ENCODE measurements at places on chromosomes 4 and X.
A peak's percentile ranks its signal among the peaks of the same experiment; 100 is the strongest.

DNA sequence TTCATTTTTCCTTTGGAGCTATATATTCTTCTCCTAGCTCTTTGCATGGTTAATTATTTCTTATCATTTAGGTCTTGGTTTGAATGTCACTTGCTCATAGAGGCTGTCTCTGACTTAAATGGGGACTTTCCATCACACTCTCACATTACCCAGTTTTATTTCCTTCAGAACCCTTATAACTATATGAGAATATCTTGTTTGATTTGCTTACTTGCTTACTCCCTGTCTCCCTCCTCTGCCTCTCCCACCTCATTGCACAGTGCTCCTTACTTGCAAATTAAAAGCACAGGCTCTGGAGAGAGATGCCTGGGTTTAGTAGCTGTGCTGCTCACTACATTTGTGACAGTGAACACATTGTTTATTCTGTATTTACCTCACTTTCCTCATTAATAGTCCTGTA lies 174.6 kb downstream of the SOWAHB start:
- DNase-seq, result no peak

DNA sequence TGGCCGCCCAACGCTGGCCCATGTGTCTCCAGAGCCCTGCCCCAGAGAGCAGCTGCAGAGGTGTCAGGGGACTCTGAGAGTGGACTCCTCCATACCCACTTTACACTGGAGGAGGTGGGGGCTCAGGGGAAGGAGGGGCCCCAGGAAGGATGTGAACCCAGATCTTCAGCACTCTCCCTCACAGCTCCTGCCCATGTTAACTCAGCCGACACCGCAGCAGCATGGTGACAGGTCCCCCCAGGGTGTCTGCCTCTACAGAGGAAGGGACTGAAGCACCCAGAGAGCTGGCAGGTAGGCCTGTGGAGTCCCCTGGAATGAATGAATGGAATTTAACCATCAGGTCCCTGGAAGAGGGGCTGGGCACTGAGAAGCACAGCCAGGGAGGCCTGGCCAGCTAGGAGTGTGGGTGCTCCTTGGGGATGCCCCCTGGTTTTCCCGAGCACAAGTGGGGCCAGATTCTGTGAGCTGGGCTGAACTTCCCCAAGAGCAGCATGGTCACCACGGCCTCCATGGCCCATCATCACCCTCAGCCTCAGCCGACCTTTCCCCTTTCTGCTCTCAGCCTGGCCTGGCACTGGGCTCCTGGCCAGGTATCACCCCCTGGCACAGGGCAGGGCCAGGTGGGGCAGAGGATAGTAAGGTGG lies 21.9 kb downstream of the SH3BP2 start:
- DNase-seq, result no peak

DNA sequence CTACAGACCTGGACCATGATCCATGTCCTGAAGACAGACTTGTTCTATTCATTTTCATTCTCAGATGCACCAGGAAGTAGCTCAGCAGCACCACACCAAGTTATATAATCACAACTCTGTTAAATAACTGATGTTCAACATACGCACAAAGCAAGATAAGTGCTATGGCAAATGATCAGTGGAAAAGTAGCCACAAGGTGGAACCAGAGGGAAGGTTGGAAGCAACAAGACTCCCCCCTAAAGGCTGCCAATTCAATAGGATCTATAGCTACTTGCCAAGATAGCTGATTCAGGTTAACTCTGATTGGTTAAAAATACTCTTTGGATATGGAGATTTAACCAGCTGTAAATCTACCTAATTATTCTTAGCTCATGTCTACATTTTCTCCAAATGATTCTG lies 23.7 kb upstream of the FAM47B start:
- no peak for DNase-seq

DNA sequence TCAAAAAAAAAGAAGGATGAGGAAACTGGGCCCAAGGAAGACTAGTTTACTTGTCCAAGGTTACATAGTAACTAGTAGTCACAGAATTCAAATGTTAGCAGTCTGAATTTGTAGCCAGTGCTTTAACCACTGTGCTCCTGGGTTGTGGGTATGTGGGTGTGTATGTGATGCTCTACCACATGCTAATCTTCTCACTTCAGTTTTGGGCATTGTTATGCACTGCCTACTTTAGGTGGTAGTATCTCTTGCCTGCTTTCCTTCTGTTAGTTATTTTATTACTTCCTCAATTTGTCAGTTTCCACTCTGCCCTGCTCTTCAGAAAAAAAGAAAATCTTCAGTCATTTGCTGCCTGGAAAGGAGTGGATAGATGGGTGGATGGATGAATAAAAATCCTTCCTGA lies 219.2 kb downstream of the RPA4 start:
- DNase-seq, result no peak

- no peak for DNase-seq
Observed at GRCh38 chr4:11614426-11614825, 185.7 kb upstream of the HS3ST1 start.

DNA sequence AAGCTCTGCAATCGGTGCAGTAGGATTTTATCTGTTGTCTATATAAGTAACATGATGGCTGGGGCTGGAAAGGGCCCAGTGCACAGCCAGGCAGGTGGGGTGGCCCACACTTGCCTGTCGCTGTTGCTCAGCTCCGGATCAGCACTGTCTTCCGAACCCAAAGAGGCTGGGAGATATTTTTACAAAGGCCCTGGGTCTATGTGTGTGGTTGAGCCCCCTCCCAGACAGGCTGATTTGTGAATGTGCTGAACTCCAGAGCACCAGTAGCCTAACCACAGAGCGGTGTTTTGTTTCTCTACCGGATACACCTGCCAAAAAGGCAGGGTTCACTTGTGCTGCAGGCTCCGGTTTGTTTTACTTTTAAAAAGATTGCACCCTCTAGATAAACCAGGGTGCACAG lies 33.5 kb upstream of the CHRNA9 start:
- DNase-seq, result no peak

GRCh38 chr4:22850055-22850454 lies 157.3 kb downstream of the GBA3 start:
- no peak for DNase-seq

DNA sequence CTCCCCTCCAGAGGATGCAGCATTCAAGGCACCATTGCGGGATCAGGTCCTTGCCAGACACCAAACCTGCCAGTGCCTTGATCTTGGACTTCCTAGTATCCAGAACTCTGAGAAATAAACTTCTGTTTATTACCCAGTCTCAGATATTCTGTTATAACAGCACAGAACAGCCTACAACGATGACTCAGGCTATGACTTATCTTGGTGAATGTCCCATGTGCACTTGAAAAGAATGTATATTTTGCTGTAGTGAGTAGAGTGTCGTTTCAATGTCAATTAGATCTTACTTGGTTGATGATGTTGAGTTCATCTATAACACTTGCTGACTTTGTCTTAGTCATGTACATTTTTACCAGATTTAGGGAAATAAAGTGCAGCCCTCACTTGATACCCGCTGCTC lies 34.5 kb upstream of the PGRMC1 start:
- DNase-seq, result no peak

GRCh38 chr4:87510747-87511146 lies 18.4 kb downstream of the SPARCL1 start:
- DNase-seq, result no peak

DNA sequence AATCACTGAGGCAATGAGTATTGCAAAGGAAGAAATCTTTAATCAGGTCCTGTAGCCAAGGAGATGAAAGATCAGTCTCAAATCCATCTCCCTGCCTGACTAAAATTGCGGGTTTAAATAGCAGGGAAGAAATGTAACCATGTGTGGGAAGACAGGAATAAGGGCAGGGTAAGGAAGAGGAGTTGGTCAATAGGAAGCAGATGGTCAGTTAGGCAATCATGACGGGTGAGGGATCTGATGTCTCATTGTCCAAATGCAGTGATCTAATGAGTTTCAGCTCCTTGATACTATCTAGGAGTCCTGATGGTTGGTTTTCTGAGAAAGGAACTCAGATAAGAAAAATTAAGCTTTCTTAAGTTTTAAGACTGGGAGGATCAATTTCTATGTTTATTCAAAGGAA lies 200.8 kb downstream of the SPATA18 start:
- no peak for DNase-seq

DNA sequence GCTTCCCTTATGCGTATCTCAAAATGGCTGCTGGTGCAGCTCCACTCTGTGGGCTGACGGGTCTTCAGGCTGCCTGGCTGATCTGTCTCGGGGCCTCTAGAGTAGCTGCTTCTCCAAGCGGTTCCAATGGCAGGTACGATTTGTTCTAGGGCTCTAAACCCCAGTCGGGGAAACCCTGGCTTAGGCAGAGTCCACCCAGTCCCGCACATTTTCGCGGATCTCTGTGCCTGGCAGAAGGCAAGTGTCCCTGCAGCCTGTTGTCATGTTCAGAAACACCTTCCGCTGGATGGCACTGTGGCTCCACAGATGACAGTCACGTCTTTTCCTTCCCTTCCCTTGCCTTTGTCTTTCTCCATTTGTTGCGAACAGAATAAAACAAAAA lies 54.4 kb downstream of the NBDY start:
- peak; percentile 74 for DNase-seq

GRCh38 chrX:70169281-70169680 lies 8.0 kb upstream of the DGAT2L6 start:
- no peak for DNase-seq

GRCh38 chr4:154314248-154314647 lies 177.4 kb downstream of the DCHS2 start:
- DNase-seq, result no peak

DNA sequence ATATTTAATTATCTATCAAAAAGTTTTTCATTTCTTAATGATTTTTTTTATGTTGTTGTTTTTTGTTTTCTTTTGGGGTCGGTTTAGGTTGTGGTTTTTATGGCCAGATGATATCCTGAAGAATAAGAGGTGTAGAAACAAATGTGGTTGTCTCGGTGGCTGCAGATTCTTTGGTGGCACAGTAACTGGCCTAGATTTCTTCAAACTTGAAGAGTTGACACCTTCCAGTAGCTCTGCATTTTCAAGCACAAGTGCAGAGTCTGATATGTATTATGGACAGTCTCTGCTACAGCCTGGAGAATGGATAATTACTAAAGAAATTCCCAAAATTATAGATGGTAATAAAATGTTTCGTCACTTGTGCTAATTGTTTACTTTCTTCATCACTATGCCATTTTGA lies 82.6 kb downstream of the BLTP1 start:
- DNase-seq, result no peak

- no peak for DNase-seq
Observed at GRCh38 chr4:155773196-155773800, 14.5 kb downstream of the GUCY1B1 start.

DNA sequence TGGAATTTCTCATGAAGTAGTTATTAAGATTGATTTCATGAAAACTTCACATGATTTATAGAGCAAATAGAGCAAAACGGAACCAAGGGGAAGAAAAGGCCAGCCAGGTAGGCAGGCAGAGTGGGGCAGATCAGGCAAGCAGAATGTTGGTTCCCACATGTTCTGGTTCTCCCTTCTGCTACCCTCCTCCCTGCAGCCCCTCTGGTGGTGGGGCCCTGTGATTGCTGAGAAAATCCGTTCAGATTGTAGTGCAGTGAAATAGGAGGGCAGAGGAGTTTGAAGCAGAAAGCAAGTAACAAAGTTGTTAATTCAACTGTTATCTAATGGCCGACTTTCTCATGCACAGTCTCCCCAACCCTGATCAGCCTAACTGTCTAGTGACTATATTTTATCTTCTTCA lies 185.3 kb downstream of the MID1IP1 start:
- DNase-seq, result no peak

GRCh38 chrX:150062292-150063137 lies 124.2 kb upstream of the EOLA2 start:
- no peak for DNase-seq

GRCh38 chr4:86482306-86483172 lies 111.6 kb upstream of the PTPN13 start:
- DNase-seq, result no peak

DNA sequence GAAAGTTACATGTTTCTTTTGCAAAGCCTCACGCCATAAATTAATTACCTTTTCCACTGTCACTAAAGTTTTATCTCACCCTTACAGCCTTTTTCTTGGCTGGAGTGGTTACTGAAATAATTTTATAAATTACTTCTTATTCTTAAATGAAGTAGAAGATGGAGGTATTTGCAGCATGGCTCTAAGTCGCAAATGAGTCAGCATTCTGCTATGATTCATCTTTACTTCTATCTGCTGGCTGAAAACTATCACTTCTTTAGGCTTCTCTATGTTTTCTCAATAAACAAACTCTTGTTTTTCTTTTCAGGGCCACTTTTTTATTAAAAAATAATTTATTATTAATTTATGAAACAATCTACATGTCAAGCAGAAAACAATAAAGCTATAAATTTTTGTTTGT lies 210.2 kb upstream of the GYPA start:
- no peak for DNase-seq

GRCh38 chr4:81852031-81852715 lies 380.5 kb upstream of the RASGEF1B start:
- DNase-seq, result no peak

GRCh38 chrX:47293106-47293505 lies 60.3 kb downstream of the USP11 start:
- DNase-seq, result no peak

DNA sequence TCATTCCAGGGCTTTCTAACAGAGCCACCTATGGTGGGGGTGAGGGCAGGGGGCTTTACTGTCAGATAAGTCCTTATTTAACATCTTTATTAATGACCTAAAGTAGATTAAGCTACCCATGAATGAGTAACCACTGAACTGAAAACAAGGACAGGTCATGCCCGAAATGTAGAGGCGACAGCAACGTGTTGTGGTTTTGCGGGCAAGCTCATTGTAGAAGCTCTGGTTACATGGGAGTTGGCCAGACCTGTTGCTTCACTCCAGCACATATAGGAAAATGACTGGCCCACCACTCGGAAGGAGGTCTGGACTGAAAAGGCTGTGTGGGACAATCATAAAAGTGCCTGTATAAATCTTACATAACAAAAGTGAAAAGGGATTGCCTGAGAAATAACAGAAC lies 109.6 kb upstream of the NDP start:
- no peak for DNase-seq

GRCh38 chr4:103272174-103272573 lies 74.0 kb upstream of the CENPE start:
- no peak for DNase-seq

Data from stimulated activated CD4-positive, alpha-beta T cell treated with anti-CD3 and anti-CD28 coated beads, Interleukin-12 subunit alpha, Interleukin-12 subunit beta, amount 100 ng/mL, for 48 hours (primary cell).